ENCODE measurements at places on chromosomes 1 and 21.

- DNase-seq = no peak
These were observed 9.4 kb downstream of the PROX1 start for GRCh38 chr1:213997038-213997771.

- DNase-seq = no peak
These were observed 22.6 kb upstream of the ZP4 start for GRCh38 chr1:237913345-237913744.

- DNase-seq = no peak
These were observed 358.7 kb downstream of the BARHL2 start for GRCh38 chr1:90358448-90358847.

DNA sequence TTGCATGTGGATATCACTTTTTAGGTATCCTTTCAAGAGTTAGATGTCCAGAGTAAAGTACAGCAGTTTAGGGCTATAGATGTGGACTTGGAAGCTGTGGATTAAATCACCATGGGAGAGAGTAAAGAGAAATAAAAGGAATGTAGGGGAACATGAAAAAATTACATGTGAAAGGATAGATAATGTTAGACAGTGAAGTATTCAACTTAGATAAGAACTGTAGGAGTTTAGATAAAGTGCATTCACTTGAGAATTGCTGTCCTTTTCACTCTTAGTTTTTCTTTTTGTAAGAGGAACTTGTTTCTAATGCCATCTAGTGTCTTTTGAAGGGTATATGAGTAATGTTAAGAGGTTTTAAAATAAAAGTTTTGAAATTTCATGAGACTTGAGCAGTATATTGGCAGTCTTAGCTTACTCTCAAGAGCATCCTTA lies 40.1 kb downstream of the MAST2 start:
- DNase-seq = no peak

- no peak for DNase-seq
These were observed 15.4 kb upstream of the LSS start for GRCh38 chr21:46243960-46244361.

DNA sequence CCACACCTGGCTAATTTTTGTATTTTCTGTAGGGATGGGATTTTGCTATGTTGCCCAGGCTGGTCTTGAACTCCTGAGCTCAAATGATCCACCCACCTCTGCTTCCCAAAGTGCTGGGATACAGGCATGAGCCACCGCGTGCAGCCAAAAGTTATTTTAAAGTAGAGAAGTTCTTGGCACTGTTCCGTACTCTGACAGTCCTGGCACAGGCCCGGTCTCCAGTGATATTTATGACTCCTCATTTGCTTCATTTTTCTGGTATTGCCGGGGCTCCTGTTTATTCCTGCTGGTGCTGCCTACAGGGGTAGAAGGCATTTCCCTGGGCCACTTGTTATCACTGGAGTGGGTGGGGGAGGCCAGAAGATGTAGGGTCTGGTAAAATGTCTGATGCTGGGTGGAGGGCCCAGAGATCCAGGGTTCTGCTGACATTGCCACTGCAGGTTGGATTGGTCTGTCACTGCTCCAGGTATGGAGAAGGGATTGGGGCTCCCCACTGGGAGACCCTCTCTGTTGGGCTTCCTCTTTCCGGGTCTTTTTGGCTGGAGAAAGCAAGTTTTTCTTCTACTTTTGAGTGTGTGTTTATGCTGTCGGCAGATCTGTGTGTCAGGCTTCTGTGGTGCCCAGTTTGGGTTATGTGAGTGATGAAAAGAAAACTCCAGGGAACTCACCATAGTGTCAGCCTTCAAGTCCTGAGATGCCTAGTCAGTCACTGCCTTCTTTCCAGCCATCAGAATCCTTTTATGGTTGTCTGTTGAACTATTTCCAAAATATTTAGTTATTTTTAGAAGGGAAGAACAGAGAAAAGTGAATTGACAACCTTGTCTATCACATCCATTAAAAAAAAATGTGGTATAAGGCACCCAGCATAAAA lies 4.5 kb downstream of the MROH7 start:
- no peak for DNase-seq

GRCh38 chr21:40696246-40696645 lies 150.7 kb downstream of the DSCAM start:
- DNase-seq = no peak

DNA sequence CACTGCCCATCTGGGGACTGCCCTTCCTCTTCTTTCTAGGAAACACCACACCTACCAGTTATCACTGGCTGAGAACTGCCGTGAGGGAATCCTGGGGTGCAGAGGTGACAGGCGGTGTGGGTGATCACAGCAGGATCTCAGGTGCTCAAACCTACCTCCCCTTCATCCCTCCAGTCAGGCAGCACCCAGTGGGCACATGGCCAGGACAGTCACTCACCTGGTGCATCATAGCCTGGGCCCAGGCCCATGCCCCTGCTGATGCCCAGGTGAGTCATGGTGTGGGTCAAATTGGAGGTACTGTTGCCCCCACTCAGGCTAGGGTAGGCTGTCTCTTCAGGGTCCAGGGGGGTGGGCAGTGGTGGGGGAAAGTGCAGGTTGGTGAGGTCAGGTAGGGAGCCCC lies 5.3 kb upstream of the DENND4B start:
- DNase-seq = no peak

GRCh38 chr1:51575406-51576084 lies 41.3 kb upstream of the OSBPL9 start:
- DNase-seq = no peak

DNA sequence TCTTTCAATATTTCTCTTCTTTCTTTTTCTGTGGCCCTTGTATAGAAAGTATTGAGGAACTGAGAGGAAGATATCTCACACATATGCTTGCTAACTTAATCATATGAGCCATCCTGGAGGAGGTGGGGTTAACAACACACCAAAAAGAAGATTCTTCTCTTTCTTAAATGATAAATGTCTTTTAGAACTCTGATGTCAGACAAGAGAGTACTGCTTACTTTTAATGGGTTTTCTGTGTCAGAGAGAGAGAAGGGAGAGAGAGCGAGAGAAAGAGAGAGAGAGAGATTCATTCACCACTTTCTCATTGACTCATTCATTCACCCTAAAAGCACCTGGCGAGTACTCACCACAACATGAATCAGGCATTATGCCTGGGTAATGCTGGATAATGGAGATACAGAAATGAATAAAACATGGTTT lies 250.3 kb upstream of the SGIP1 start:
- DNase-seq = no peak

DNA sequence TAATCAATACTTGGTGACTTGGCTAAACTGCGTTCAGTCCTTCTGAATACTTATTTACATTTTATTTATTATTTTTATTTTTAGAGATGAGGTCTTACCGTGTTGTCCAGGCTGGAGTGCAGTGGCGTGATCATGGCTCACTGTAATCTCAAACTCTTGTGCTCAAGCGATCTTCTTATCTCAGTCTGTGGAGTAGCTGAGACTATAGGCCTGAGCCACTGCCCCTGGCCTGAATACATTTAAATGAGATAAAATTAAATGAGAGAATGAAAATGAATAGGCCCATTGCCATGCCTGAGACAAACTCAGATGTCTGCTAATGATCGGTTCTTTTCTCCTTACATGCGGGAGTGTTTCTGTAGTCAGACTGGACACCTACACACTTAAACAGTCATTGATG lies 86.0 kb downstream of the GALNT2 start:
- no peak for DNase-seq

DNA sequence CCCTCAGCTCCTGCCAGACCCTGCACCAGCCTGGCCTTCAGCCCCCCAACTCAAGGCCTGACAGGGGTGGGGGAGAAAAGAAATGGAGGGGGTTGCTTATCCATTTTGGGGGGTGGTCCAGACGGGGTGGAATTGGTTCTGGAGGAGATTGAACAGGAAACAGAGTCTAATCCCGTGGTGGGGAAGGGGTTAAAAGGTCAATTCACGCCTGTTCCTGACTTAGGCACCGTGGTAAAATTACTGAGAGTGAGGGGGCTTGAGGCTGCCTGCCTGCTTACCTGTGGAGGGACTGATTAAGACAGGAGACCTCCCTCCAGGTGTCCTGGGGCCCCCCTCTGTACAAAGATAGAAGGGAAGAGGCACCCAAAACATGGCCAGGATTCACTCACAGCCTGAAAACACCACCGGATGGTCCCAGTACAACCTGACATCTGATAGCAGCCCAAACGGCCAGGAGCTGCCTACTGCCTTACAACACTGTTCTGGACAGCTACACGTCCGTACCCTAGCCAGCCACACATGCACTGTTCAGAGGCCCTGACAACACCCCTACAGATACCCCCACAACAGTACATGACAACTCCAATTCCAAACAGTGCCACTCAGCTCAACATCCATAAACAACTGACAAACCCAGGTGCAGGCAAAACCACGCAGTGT lies 31.8 kb downstream of the AHDC1 start:
- no peak for DNase-seq

GRCh38 chr1:11061652-11062365 lies 2.0 kb upstream of the SRM start:
- no peak for DNase-seq

DNA sequence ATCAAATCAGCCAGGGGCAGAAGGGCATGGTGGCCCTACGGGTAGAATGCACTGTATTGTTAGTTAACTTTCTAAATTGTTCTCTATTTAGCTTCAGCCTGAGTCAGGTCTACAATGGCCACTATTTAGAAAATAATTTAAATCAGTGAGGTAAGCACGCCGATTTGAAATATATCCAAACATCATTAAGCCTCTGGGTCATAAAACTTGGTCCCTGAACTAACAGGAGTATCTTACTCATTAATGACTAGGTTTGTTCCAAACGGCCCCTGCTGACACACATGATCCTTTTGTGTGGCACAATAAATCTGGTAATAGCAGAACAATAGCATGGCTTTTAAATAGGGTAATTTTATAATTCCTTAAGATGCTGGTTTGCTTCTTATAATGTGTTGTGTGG lies 48.4 kb downstream of the STX6 start:
- no peak for DNase-seq

DNA sequence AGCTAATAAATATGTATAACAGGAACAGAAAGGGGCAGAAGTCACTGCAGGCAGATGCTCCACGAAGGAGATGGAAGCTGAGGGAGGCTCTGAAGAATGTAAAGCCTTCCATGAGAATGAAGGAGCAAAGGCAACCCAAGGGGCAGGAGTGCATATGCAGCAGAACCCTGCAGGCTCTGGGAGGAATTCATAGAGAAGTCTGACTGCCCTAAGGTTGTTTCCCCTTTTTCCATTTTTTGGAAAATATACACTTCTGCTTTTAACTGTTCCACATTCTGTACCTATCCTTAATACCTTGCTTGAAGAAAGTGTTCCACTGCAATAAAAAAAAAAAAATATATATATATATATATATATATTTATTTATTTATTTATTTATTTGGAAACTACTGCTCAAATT lies 69.6 kb downstream of the CD34 start:
- no peak for DNase-seq

- DNase-seq = no peak
These were observed 273.7 kb upstream of the AJAP1 start for GRCh38 chr1:4380564-4381168.

DNA sequence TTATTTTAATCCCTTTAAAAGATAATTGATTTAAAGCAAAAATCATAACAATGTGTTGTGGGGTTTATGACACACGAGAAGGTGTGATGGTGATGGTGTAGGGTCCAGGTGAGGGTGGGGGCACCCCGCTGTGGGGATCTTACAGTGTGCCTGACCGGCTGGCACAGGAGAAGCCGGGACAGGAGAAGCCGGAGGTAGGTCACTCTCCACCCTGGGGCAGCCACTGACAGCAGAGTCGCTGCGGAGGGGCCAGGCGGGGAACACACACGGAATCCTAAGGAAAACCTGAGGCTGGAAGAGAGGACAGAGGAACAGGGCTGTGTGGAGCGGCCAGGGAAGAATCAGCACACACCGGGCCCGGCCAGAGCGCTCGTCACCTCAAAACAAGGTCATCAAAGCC lies 4.3 kb upstream of the LRRC3 start:
- no peak for DNase-seq

GRCh38 chr1:23118957-23119792 lies 49.5 kb downstream of the LUZP1 start:
- no peak for DNase-seq

DNA sequence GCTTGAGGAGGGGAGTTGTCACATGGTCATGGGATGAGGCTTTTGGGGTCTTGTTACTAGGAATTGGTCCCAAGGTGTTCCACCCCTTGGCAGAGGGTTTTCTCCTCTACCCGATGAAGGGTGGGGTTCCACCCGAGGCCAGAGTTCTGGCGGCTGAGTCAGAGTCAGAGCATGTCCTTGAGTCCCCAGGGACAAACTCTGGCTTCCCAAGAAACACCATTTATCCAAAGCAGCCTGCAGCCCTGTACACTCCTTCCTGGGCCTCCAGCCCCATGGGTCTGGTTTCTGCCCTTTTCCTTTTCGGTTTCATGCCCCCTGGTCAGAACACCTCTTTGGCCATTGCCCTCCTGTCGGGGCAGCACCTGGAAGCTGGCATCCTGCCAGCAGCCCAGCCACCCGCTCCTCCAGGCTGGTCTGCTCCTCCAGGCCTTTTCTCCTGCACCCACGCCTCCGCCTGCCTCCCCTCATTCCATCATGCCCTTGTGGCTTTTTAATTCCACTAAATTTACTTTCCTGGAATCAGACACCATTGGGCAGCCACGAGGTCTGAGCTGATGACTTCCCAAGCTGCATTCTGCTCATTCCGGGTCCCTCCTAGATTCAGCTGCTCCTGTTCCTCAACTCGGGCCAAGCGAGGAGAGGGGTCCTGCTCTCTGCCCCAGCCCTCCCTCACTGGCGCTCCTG lies 301.7 kb upstream of the VAMP3 start:
- no peak for DNase-seq

DNA sequence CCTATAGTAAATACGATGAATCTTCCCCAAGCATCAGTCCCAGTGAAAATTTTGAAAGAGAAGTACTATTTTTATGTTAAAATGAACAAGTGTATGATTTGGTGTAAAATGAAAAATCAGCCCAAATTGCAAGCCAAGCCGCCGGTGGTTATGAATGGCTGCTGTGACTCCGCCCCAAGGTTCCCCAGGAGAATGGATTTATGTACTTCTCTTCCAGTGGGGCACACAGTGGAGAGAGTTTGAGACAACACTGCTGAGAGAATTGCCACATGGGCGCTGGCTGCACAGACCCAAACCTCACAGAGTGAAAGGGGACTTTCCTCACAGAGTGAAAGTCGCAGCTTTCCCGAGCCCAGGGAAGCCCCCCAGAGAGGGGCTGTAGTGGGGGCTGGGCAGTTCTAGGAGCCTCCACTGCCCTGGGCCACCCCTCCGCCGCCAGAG lies 24.0 kb downstream of the CDK18 start:
- no peak for DNase-seq

- no peak for DNase-seq
These were observed 123.6 kb upstream of the KCNJ6 start for GRCh38 chr21:38039841-38040240.

- DNase-seq = no peak
These were observed 22.2 kb upstream of the TMEM200B start for GRCh38 chr1:29145739-29146437.
